NCI-H1417 treated with DMSO at 0.1 percent for 48 hours (cell line): ENCODE measurements at places on chromosomes 13 and 19.

GRCh38 chr19:8806661-8807060 is 25.4 kb downstream of the ZNF558 start:
- no peak for DNase-seq

DNA sequence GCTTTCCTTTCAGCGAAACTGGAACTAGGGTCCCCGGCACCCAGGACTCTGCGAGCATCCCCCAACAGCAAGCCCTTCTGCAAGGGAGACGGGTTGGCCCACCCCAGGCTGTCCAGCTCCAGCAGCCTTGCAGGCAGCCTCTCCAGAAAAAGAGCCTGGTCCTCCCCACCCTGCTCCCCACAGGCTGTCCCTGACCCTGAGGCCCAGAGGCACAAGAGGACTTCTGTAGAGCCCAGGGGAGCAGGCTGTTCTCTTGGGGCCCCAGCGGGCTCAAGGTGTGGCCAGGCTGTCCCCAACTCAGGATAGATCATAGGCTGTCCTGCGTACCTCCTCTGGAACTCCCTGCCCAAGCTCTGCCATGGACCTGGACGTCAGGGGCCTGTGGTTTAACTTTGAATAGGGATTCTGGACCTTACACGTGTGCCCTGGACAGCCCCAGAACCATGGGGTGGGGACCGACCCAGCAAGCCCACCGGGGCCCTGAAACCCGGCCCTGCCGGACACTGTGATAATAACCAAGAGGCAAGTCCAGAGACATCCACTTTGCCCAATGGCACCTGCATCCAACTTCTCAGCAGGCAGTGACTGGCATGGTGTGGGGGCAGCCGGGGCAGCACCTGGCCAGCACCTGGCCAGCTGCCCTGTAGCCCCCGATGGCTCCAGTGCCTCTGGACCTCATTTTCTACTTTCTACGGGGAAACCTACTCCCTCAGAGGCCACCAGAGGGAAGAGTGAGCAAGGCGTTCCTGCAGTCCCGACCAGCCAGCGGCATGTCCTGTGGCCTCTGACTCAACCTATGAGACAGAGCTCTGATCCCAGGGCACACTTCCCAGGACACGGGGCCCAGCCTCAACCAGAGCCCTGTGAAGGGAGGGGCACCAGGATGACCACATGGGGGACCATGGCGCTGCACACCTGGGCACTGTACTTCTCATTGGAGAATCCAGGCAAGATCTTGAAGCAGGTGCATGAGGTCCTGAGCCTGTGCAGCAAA is 50.9 kb upstream of the TPM4 start:
- DNase-seq, result no peak

DNA sequence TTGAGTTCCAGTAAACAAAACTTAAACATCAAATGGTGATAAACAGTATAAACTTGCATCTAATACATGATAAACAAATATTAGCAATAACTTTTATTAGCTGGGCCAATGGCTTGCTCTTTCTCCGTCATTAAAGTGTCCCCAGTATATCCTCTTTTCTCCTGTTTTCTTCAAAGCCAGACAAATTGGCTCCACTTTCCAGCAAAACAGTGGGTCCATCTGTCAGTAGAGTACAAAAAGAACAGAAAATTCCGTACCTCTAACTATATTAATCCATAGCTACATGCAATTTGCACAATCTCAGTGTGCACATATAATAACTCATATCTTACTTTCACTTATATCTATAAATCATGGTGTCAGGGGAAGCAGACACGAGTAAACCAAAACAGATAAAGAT is 678.0 kb upstream of the SPRY2 start:
- no peak for DNase-seq

DNA sequence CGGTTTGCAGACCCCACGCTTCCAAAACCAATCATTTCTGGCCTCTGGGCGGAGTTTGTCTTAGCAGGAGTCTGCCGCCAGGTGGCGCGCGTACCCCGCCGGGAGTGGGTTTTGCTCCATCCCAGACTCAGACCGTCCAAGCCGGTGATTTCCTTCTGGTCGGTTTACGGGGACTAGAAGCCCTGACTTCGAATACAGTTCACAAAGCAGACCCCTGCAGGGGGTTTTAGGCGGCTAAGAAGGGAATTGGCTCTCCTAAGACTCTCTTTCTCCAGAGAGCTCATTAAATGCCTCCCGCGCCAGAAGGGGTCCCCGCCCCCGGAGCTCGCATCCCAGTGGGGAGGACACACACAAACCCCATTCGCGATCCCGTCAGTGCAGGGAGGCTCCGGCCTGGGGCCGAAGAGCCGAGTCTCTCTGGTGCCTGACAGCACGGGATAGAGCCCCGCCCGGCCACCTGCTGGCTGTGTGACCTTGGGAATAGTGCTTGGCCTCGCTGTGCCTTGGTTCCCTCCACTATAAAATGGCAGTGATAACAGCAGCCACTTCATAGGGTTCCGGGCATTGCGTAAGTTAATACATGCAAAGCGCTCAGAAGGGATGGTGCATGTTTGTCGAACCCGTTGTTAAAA is 8.6 kb upstream of the NUP62 start:
- DNase-seq, result peak; percentile 6

GRCh38 chr13:75505327-75505726 is 23.4 kb upstream of the TBC1D4 start:
- no peak for DNase-seq

DNA sequence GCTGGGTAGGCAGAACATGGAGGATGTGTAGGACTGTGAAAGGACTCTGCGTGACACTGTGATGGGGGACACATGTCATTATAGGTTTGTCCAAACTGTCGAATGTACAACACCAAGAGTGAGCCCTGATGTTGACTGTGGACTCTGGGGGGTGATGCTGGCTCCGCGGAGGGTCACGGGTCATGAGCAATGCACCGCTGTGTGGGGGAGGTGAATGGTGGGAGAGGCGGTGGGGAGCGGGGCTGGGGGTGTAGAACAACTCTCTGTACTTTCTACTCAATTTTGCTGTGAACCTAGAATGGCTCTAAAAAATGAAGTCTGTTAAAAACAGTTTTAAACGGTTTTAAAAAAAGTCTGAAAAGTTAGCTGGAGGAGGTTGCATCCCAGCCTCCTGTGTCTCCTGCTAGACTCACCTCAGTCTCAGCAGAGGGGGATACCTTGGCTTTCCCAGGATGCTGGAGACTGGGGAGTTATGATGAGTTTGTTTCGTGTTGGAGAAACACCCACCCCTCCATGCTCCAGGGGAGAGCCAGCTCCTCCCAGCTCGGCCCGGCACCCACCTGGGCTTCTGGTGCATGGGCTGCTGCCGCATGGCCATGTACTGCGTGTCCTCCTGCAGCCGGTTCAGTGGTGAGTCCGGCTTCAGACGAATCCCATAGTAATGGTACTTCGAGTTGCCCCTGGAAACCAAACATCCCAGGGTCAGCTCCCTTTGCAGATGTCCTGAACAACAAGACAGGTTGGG is 34.7 kb upstream of the RANBP3 start:
- no peak for DNase-seq

DNA sequence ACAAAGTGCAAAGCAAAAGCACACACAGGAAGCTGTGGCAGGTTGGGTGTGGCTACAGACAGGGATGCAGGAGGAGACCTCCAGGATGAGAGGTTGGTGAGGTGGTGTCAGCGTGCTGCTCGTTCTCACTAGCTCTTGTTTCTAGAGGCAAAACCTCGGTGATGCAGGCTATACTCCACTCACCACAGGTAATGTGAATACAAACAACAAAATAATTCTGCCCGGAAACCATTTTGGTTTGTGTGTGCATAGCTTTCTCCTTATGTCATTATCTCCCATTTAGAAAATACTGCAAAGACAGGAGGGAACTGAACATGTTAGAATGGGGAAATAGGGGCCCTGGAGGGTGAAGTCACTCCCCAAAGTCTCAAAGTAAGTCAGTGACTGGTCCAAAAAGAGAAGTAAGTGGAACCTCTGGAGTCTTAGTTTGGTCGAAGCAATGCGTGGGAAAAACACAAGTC is 9.4 kb downstream of the LCP1 start:
- DNase-seq, result no peak

DNA sequence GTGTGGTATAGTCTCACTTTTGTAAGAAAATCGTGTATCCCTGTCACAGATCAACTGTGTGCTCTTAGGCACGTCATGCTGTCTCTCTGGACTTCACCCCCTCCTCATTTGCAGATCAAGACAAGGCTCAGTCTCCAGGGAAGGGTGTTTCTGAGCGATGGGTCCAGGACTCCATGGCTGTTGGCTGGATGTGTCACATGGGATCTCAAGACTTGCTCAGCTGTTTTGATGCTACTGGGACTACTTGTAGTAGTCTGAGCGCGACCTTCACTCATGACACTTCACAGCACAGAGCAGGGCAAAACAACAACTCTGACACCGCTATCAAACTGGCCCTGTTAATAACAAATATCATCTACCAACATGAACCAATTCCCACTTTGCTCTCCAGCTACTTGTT is 36.2 kb downstream of the SMAD9 start:
- no peak for DNase-seq

- no peak for DNase-seq
Measured at GRCh38 chr13:109204252-109204651, 574.8 kb downstream of the MYO16 start.

GRCh38 chr13:108213946-108214345 is 1.4 kb downstream of the LIG4 start:
- DNase-seq, result no peak

GRCh38 chr13:28464861-28465460 is 30.0 kb downstream of the FLT1 start:
- no peak for DNase-seq

DNA sequence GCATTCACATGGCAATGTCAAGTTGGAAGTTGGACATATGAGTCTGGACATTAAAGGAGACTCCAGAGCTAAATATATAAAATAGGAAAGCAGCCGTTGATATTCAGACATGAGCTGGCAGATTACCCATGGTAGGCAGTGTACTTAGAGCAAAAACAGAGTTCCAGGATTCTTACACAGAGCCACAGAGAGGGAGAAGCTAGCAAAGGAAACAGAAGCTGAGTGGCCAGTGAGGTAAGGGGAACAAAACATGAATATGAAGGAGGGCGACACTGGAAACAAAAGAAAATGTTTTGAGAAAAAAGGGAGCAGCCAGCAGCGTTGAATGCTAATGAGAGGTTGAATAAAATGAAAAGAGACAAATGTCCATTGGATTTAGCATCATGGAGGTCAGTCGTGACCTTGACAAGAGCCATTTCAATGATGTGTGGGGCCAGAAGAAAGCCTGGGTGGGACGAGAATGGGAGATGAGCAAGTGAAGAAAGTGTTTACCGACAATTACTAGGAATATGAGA is 198.4 kb downstream of the POU4F1 start:
- no peak for DNase-seq

GRCh38 chr13:83780227-83780626 is 102.0 kb downstream of the SLITRK1 start:
- DNase-seq, result no peak

GRCh38 chr13:20173116-20173746 is 12.4 kb upstream of the GJA3 start:
- no peak for DNase-seq

- no peak for DNase-seq
Measured at GRCh38 chr19:55673465-55673864, 1.6 kb upstream of the EPN1 start.

DNA sequence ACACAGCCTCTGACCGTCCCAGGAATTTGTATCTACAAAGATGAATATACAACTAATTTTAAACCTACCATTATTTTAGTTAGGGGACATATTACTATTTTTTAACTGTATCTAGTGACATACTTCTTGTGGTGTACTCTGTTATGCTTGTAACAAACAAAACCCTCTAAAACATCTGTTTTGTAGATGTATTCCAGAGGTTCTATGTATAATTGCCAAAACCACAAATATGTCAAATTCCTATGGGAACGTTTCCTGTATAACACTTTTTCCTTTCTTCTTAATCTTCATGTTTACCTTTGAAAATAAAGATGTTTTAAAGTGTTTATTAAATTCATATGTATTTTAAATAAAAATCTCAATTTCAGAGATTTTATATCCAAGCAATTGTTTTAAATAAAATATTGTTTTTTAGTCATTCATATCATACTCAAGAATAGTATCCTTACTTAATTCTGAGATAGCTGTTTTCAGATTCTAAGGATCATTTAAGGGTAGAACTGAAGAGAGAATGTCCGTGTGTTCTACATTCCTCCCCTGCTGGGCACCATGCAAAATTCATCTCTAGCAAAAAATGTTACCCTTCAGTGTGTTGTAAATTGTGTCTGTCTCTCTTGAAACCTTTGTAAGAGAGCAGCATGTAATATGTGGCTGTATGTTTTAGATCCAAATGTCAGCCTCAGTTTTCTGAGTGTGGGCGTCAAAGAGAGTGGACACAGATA is 1327.7 kb downstream of the EFNB2 start:
- no peak for DNase-seq

GRCh38 chr19:11268783-11269267 is 6.5 kb upstream of the DOCK6 start:
- DNase-seq, result no peak

GRCh38 chr13:43232144-43232872 is 208.9 kb downstream of the DNAJC15 start:
- no peak for DNase-seq

DNA sequence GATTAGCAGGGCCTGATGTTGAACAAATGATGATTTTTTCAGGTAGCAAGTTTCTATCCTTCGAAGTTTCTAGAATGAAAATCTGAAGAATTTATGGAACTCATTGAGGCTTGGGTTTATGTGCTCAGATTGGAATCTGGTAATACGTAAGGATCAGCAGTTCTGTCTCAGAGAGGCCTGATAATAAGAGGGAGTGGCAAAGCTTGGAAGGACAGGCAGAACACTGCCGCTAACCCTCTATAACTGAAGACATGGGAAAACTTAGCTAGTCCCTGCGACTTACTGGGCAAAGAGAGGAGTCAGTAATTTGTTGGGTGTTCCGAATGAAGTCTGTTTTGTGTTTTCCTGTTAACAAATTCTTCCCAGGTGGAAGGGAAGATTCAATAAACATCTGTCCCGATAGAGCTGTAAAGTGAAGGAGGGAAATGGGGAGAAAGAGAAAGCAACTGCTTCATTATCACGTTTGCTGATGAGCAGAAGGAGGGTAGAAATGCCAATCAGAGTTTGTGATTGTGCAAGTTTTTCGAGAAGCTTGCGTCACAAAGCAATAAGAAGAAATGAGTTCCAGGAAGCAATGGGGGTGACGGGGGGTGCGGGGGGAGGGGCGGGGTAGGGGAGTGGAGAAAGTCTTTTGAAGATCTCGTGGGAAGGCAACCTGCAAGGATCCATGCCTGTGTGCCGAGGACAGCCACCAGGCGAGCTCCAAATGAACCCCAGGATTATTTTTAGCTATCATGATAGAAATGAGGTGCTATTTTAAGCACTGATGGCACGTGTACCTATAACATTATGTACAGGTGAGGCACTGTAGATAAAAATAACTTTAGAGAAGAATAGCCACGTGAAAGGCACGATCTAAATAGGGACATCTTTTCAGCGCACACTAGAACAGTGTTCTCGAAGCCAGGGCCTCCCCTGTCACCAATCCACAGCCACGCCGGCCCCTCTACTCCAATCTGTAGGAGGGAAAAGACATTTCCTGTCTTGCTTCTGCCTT is 224.1 kb downstream of the FGF9 start:
- DNase-seq, result no peak

GRCh38 chr19:6198896-6199239 is 63.4 kb downstream of the ACSBG2 start:
- DNase-seq, result no peak
